ENCODE measurements at places on chromosomes 2 and 18.

GRCh38 chr2:222707689-222708273 lies 36.3 kb downstream of the MOGAT1 start:
- H3K4me1 ChIP-seq, result peaks cover 8% of the 10 kb centered on the region
- H3K27me3 ChIP-seq, result no peaks in the 10 kb centered on the region
- no peak for DNase-seq
- no peak overlapping the region for H3K27ac ChIP-seq
- H3K36me3 ChIP-seq, result no peaks in the 10 kb centered on the region
- no peak overlapping the region for H3K4me3 ChIP-seq

- no peak overlapping the region for H3K4me3 ChIP-seq
- DNase-seq, result no peak
- H3K27ac ChIP-seq, result no peak overlapping the region
- no peaks in the 10 kb centered on the region for H3K4me1 ChIP-seq
- H3K36me3 ChIP-seq, result no peaks in the 10 kb centered on the region
Observed at GRCh38 chr2:107657049-107657448, 169.6 kb upstream of the RGPD4 start.

- no peaks in the 10 kb centered on the region for H3K27me3 ChIP-seq
- 0 out of 2 replicates have a peak, but pooled peaks cover 2% of the 10 kb centered on the region for H3K4me1 ChIP-seq
- DNase-seq, result no peak
- H3K4me3 ChIP-seq, result no peak overlapping the region
- no peaks in the 10 kb centered on the region for H3K36me3 ChIP-seq
Observed at GRCh38 chr2:118667348-118667747, 180.1 kb downstream of the EN1 start.

- H3K4me3 ChIP-seq, result no peak overlapping the region
- no peak for DNase-seq
- peaks cover 10% of the 10 kb centered on the region for H3K4me1 ChIP-seq
- no peaks in the 10 kb centered on the region for H3K36me3 ChIP-seq
Observed at GRCh38 chr2:44136252-44136651, 32.4 kb upstream of the PPM1B start.

GRCh38 chr2:54617409-54617808 lies 106.1 kb upstream of the EML6 start:
- no peaks in the 10 kb centered on the region for H3K27me3 ChIP-seq
- H3K27ac ChIP-seq, result no peak overlapping the region
- H3K4me1 ChIP-seq, result no peaks in the 10 kb centered on the region
- no peak for DNase-seq

- DNase-seq, result no peak
- H3K4me3 ChIP-seq, result no peak overlapping the region
Observed at GRCh38 chr2:231931481-231931915, 5.3 kb upstream of the NPPC start.

GRCh38 chr2:201860636-201861066 lies 54.3 kb downstream of the CDK15 start:
- no peak overlapping the region for H3K27ac ChIP-seq
- H3K4me1 ChIP-seq, result no peaks in the 10 kb centered on the region
- H3K36me3 ChIP-seq, result no peaks in the 10 kb centered on the region
- no peak overlapping the region for H3K4me3 ChIP-seq

GRCh38 chr2:202479610-202480009 lies 103.5 kb downstream of the BMPR2 start:
- H3K27me3 ChIP-seq, result no peaks in the 10 kb centered on the region
- H3K36me3 ChIP-seq, result no peaks in the 10 kb centered on the region
- no peak overlapping the region for H3K27ac ChIP-seq
- no peak for DNase-seq
- H3K4me1 ChIP-seq, result no peaks in the 10 kb centered on the region

DNA sequence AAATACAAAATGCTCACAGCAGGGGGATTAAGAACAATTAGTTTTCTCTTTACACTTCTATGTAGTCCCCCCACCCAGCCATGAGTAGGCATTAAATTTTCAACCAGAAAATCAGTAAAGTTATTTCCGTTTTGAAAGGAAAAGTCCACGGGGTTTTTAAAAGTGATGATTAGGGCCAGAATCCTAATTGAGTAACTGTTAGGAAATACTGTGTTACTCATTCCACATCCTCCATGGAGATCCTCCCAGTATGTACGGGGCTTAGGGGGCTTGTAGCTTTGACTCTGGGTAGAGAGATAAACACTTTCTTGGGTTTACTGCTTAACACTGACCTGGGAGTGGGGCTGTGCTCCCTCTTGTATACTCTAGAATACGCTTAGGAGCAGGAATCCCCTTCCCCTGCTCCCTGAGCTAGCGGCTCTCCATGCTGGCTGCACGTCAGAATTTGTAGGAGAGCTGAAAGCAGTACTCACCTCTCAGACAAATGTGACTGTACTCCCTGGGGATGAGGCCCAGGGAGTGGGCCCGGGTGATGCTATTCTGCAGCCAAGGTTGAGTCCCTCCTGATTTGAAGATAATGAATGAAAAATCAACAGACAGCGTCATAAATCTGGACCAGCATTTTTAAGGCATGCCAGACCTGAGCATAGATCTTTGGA lies 100.5 kb downstream of the SLC4A3 start:
- peak overlapping the region; percentile 21 for H3K27ac ChIP-seq
- no peaks in the 10 kb centered on the region for H3K27me3 ChIP-seq
- H3K4me3 ChIP-seq, result no peak overlapping the region
- H3K36me3 ChIP-seq, result 0 out of 2 replicates have a peak, but pooled peaks cover 2% of the 10 kb centered on the region
- no peak for DNase-seq

GRCh38 chr18:49766646-49767045 lies 46.7 kb downstream of the ACAA2 start:
- no peak overlapping the region for H3K27ac ChIP-seq
- H3K4me3 ChIP-seq, result no peak overlapping the region
- DNase-seq, result no peak
- H3K36me3 ChIP-seq, result no peaks in the 10 kb centered on the region
- H3K27me3 ChIP-seq, result no peaks in the 10 kb centered on the region

DNA sequence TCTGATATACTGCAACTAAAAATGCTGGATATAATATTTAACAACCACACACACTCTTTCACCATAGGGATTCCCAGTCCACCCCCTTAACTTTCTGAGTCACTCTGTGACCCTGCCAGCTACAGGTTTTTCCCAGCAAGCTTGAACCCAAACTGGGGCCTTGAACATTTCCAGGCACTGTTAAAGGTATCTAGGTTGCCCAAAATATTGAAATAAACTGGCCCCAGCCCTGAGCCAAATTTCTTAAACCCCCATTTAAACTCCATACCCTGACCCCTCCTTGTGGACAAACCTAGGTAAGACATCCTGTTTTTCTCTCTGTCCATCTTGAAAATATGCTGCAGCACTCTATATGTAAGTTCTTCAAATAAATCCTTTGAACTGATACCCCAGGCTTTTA lies 19.7 kb upstream of the DCTN1 start:
- no peaks in the 10 kb centered on the region for H3K36me3 ChIP-seq
- no peaks in the 10 kb centered on the region for H3K27me3 ChIP-seq
- no peak overlapping the region for H3K4me3 ChIP-seq
- peak; percentile 51 for DNase-seq
- H3K27ac ChIP-seq, result no peak overlapping the region
- H3K4me1 ChIP-seq, result no peaks in the 10 kb centered on the region

DNA sequence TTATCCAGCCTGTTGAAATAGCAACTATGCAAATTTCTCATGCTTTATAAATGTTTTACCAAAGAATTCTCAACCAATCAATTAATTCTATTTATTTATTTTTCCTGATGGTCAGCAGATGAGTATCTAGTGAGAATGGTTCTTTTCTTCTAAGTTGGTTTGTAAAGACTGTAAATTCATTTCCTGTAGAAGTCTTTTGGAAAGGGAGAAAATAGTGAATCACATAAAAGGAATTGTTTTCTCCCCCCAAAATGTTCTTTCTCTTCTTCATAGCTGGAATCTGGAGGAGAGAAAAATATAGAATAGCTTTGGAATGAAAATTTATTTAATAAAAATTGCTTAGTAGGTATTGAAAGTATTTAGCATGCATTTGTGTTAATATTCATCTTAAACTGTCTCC lies 836.1 kb upstream of the ZEB2 start:
- H3K4me3 ChIP-seq, result no peak overlapping the region
- H3K4me1 ChIP-seq, result no peaks in the 10 kb centered on the region
- H3K36me3 ChIP-seq, result no peaks in the 10 kb centered on the region

DNA sequence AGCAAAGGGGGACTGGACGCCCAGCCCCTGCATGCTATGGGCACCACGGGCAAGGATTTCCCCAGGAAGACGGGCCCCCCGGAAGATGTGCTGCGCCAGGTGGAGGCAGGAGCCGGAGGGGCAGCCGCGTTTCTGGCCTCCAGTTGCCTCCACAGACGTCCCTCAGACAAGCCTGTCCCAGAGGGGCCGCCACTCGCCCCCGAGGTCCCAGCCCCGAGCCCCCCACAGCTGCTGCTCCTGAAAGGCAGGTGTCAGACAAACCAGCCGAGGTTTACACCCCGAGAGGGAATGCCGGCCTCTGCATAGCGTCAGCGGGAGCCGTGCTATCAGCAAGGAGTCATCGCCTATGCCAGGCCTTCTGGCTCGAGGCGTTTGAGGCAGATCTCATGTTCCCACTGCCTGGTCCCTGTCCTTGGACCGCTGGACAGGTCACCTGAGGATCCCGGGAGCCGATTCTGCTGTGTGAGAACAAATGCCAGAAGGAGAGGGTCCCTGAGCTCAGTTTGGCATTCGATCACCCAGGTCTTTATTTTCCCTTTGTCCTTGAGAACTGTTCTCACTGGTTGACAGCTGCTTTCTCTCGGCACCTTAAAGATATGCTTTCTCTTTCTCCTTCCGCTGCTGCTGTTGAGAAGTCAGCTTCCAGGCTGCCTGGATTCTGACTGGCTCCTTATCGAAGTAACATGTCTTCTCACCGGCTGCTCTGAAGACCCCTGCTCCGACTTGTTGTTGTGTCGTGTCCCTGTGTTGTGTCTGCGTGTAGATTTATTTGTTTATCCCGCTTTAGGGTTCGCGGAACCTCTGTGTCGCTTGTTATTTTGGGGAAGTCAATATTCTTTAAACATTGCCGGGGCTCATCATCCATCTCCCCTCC lies 20.6 kb downstream of the CROCC2 start:
- no peaks in the 10 kb centered on the region for H3K36me3 ChIP-seq
- H3K27ac ChIP-seq, result no peak overlapping the region
- H3K4me1 ChIP-seq, result no peaks in the 10 kb centered on the region
- no peaks in the 10 kb centered on the region for H3K27me3 ChIP-seq

GRCh38 chr2:231058761-231059550 lies 2.3 kb downstream of the PSMD1 start:
- H3K36me3 ChIP-seq, result peaks cover 28% of the 10 kb centered on the region
- no peaks in the 10 kb centered on the region for H3K27me3 ChIP-seq
- peak overlapping the region; percentile 100 for H3K4me3 ChIP-seq
- peaks cover 29% of the 10 kb centered on the region for H3K4me1 ChIP-seq

DNA sequence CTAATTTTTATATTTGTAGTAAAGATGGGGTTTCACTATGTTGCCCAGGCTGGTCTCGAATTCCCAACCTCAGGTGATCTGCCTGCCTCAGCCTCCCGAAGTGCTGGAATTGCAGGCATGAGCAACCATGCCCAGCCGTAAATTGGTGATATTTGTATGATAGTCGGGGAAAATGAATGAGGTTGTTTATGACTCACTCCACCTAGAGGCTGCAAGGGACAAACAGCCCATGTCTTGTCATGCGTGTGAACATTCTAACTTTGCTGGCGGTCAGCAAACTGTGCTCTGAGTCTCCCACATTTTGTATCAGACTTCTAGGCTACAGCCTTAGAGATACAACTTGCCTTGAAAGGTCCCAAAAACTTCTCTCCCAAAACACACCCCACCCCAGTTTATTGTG lies 133.5 kb upstream of the DTNA start:
- no peak for DNase-seq
- no peaks in the 10 kb centered on the region for H3K27me3 ChIP-seq
- H3K27ac ChIP-seq, result no peak overlapping the region
- H3K36me3 ChIP-seq, result no peaks in the 10 kb centered on the region
- no peak overlapping the region for H3K4me3 ChIP-seq

DNA sequence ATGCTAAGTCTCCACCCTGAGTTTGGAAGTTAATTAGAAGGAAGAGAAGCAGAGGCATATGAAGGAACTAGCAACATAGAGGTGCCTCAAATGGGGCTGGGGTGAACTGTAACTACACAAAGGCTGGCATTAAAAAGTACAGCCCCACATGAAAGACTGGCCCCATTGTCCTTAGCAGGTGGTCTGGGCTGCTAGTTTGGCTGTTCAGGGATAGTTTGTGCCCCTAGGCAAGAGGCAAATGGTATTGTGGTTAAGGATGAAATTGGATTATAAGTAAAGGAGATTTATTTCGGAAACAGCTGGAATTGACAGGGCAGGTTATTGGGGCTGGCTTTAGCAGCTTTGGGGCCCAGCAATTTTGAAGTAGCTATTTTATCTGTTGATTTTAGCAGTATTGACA lies 365.7 kb upstream of the TNP1 start:
- no peaks in the 10 kb centered on the region for H3K4me1 ChIP-seq
- no peaks in the 10 kb centered on the region for H3K36me3 ChIP-seq
- peaks cover 4% of the 10 kb centered on the region for H3K27me3 ChIP-seq
- no peak for DNase-seq

DNA sequence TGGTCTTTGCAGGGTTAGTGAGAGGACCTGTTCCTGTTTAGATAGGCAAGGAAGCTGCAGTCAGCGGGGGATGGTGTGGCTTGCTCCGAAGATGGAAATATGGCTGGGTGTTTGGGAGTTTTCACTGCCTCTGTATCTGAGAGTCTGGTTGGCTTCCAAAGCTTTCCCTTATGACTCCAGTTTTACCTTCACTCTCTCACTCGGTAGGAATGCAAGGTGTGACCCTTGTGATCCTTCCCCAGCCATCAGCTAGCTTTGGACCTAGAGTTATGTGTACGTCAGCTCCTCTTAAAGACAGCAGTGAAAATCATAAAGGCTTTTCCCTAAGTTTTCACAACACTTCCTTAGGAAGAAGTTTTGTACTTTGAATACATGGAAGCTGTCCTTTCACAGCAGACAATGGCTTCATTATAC lies 35.5 kb upstream of the TMEM87B start:
- H3K4me3 ChIP-seq, result no peak overlapping the region
- H3K36me3 ChIP-seq, result no peaks in the 10 kb centered on the region
- no peak for DNase-seq
- no peaks in the 10 kb centered on the region for H3K27me3 ChIP-seq

GRCh38 chr2:105872830-105873229 lies 128.1 kb downstream of the NCK2 start:
- H3K27ac ChIP-seq, result no peak overlapping the region
- no peaks in the 10 kb centered on the region for H3K36me3 ChIP-seq
- no peak overlapping the region for H3K4me3 ChIP-seq
- H3K27me3 ChIP-seq, result no peaks in the 10 kb centered on the region

DNA sequence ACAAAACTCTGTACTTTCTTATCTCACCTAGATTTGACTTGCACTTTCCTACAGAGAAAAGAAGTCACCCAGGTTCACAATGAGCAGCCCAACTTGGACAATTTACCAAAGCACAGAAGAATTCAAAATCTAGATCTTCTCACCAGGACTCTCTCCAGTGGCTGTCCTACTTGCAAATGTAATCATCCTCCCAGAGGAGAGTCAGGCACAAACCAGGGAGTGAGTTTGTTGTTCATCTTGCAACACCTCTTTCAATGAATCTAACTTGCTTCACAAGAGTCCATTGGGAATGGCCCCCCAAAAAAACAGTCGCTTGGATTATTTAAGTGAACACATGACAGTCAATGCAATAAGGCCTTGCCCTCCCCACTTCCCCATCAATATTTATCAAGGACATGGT lies 144.6 kb downstream of the ATL2 start:
- no peaks in the 10 kb centered on the region for H3K36me3 ChIP-seq
- DNase-seq, result no peak

GRCh38 chr2:226732478-226733188 lies 67.0 kb downstream of the IRS1 start:
- DNase-seq, result no peak
- peaks cover 38% of the 10 kb centered on the region for H3K4me1 ChIP-seq
- H3K27ac ChIP-seq, result peak overlapping the region; percentile 44
- H3K36me3 ChIP-seq, result peaks cover 24% of the 10 kb centered on the region

- no peaks in the 10 kb centered on the region for H3K4me1 ChIP-seq
- peaks cover 12% of the 10 kb centered on the region for H3K27me3 ChIP-seq
- H3K4me3 ChIP-seq, result no peak overlapping the region
- DNase-seq, result peak; percentile 6
- no peaks in the 10 kb centered on the region for H3K36me3 ChIP-seq
Observed at GRCh38 chr2:67650291-67651133, 253.4 kb downstream of the ETAA1 start.

Measured in HCT116 (cell line).